ENCODE measurements at places on chromosomes 5 and 9.

DNA sequence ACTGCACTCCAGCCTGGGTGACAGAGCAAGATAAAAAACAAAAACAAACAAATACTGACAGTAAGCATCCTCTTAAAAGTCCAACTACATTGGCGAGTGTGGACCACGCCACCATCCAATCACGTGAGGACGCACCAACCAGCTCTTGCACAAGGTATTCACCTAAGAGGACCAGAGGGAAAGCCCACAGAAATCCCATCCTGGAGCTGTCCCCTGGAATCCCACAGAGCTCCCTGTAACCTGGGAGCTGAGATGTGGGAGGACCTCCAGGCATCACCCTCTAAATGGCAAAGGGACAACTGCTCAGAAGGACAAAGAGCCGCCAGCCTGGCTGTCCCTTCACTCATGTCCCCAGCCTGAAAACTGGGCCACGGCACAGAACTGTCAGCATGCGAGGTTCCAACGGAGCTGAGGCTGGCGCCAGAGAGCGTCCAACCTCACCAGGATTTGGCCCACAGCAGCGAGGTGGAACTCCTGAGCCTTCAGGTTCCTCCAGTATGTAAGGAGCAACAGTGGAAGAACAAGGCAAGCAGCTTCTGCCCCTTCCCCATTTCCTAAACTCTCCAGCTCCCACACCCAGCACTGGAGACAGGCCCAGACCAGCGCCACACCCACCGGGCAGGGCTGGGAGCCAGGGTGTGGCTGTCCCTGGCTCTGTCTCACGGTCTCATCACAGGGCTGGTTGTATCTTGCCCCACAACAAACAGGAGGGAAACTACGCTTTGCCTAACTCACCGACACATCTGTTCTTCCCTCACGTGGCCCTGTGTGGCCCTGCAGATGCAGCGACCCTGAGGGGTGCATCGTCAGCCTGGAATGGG lies 15.2 kb downstream of the IPPK start:
- DNase-seq: no peak

DNA sequence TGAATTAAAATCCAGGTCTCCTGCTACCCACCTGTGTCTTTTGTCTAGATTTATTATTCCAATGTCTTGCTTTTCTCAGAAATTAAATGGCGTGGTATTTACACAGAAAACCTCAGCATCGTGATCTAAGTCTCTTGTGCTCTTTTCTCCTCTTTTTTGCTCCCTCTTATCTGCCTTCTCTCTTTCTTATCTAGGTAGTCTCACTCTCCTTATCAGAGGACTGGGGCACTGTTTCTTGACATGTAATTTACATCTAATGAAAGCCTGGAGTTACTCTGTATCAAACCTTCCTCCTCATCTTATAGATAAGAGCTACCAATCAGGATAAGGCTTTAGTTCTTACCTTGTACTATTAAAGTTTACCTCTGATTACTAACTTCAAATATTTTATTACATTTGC lies 933.8 kb downstream of the TLE1 start:
- no peak for DNase-seq

- no peak for DNase-seq
Measured at GRCh38 chr9:132425675-132426062, 15.7 kb downstream of the CFAP77 start.

- DNase-seq: no peak
Measured at GRCh38 chr5:849651-850301, 1.0 kb downstream of the ZDHHC11 start.

DNA sequence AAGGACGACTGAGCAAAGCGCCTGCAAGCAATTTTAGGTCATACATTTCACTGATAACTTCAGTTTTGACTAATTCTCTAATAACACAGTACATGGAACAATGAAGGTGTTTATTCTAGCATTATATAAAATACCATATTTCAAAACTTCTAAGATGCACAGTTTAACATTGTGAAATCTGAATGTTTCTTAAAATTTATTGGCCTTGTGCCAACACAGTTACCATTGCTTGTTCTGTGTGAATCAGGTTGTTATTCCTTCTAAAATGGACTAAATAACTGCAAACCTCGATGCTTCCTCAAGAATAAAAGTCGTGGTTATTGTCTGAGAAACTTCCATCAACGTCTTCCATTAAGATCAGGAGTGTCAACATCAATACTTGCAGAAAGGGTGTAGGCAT lies 8.0 kb downstream of the MCC start:
- no peak for DNase-seq

DNA sequence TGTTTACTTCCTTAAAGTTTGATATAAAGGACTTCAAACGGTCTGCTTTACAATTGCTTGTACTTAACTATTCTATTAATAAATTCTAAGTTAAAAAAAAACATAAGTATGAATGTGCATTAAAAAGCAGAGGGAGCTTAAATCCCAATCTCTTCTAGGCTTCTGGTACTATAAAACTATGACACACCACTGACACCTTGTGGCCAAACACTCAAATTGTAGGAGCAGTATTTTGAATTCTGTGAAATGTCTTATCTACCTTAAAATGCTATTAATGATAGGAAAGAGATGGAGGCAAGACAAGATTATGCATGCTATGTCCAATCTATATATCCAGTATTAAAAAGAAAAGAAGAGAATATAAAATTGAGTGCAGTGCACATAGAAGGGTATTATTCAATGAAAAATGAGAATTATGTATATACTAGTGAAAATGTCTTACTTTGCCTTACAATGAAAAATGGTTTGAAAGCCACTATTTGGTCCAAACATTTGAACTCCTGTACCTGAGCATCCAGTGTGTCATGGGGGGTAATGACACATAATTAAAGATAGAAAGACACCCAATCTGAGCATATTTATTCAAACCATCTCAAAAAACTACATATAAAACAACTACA lies 87.6 kb downstream of the ERP44 start:
- DNase-seq: peak; percentile 51

GRCh38 chr9:71984831-71985281 lies 73.4 kb downstream of the C9orf85 start:
- no peak for DNase-seq

GRCh38 chr9:114900942-114901802 lies 29.2 kb downstream of the TNFSF8 start:
- no peak for DNase-seq

GRCh38 chr5:111589316-111589715 lies 77.0 kb upstream of the STARD4 start:
- no peak for DNase-seq

- DNase-seq: no peak
Measured at GRCh38 chr9:35914301-35914807, 5.1 kb downstream of the SPAAR start.

GRCh38 chr5:157273131-157273556 lies 7.2 kb downstream of the CYFIP2 start:
- DNase-seq: peak; percentile 30

GRCh38 chr5:88488561-88488960 lies 219.9 kb upstream of the TMEM161B start:
- DNase-seq: no peak

GRCh38 chr9:37210737-37211523 lies 90.6 kb downstream of the ZCCHC7 start:
- DNase-seq: no peak

GRCh38 chr5:68285075-68285840 lies 69.7 kb downstream of the PIK3R1 start:
- no peak for DNase-seq

GRCh38 chr5:159241946-159242552 lies 21.0 kb upstream of the UBLCP1 start:
- no peak for DNase-seq

GRCh38 chr5:140145818-140146522 lies 20.2 kb downstream of the IGIP start:
- DNase-seq: peak; percentile 83

- DNase-seq: no peak
Measured at GRCh38 chr5:155700333-155700732, 626.6 kb upstream of the SGCD start.

DNA sequence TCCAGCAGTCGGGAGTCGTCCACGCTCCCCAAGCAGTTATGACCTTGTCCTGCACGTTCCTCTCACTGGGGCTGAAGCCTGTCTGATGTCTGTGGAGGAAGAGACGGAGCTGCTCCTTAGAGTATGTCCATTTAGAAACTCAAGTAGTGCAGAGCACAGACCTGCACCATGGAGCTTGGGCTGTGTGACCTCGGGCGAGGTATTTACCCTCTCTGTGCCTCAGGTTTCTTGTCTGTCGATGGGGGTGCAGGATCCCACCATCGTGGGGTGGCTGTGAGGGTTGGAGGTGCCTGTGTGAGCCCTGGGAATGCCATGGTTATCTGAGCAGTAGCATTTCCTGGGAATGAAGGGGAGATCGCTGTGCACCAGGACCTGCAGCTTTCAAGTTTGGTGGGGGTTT lies 14.2 kb downstream of the TRAF2 start:
- DNase-seq: no peak

GRCh38 chr9:15332939-15333338 lies 25.9 kb upstream of the TTC39B start:
- DNase-seq: no peak

DNA sequence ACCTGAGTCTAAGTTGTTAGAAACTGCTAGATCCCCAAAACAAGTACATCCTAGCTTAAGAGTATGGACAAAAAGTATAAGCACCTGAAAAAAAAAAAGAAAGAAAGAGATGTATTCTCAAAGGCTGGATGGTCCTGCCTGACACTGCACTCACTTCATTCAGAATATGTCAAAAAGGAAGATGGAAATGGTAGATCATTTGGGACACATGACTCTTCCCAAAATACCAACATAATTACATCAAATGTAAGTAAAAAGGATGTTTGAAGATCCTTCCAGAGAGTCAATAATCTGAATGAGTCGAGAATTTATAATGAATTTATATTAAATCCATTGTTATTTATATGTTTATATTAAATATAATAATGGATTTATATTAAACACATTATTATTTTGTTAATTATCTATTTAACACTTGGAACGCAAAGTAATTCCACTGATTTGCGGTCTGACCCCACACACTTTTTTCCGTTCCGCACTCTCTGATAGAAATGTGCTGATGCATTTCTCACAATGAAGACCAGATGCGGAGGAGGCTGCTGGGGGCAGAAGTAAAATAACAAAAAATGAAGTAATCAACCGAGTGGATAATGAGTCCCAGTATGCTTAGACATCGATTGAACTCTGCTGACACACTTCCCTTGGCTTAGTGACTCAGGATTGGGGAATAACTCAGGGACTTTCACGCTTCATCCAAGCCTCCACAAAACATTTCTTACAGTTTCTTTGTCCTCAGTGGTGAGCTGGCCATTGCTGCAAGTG lies 201.2 kb downstream of the ADAMTS12 start:
- DNase-seq: no peak

DNA sequence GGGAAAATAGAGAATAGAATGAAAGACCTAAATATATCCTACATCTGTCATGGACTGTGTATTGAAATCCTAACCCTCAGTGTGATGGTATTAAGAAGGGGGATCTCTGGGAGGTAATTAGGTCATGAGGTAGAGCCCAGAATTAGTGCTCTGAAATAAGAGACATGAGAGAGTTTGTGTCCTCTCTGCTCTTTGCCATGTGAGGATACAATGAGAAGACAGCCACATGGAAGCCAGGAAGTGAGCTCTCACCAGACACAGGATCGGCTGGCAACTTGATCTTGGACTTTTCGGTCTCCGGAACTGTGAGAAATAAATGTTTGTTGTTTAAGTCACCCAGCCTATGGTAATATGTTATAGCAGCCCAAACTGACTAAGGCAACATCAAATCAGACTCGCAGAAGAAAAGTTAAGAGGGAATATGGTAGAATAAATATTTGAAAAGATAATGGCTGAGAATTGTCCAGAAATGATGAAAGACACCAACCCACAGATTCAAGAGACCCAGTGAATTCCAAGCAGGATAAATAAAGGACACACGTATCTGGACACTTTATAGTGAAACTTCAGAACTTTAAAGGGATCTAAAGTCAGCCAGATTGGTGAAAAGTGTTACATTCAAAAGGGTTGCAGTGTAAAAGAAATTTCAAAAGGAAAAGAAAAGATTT lies 12.7 kb upstream of the SLC36A1 start:
- DNase-seq: no peak

GRCh38 chr9:82912645-82913044 lies 150.3 kb downstream of the RASEF start:
- no peak for DNase-seq

GRCh38 chr9:123345567-123345955 lies 10.4 kb upstream of the CRB2 start:
- peak; percentile 32 for DNase-seq

GRCh38 chr5:150604010-150604409 lies 36.5 kb upstream of the SYNPO start:
- no peak for DNase-seq

DNA sequence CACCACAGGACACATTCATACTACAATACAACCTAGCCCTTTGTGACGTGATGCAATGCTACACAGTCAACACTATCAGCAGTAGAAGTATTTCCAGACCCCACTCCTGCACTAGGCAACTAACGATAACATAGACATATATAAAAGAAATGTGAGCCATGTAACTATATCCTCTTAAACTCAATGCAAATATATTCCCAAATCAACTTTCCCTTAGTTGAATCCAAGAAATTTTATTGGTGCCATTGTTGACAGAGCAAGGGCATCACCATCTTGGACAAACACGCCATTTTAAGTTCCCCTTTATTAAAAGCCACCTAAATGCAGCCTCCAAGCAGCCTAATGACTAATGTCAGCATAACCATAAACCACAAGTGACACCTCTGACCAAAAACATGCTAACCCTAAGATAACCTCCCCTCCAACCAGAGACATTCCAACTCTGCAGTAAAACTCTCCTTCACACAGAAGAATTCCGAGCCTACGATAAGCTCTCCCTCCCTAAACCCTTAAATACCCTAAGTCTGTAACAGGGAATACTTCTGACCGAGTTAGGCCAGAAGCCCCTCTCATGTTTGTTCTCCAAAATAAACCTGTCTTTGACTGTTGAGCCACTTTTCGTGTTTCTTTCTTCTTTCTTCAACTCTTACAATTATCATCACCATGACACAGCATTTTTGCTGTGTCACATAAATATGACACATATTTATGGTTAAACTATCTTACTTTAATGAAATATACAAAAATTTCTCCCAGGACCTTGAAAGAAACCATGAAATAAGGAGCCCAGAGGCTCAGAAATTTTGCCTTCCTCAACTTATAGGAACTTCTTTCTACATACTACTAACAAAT lies 1497.8 kb downstream of the EFNA5 start:
- no peak for DNase-seq

DNA sequence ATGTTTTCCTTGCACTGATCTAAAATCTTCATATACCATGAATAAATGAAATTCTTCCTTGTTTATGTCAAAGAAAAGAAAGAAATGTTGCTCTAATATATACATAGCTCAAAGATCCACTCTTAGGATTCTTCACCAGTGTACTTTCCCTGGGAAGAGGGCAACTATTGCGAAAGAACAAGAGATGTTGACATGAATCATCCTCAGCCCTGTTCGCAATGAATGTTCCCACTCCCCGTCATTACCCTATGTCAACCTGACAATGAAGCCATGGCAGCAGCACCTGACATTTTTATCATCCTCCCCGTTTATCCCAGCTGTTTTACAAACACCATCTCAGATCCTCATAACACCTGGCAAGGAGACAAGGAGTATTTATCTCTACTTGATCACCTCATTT lies 409.1 kb upstream of the GRIA1 start:
- DNase-seq: no peak

Data from GM13976 (cell line).